Stimulated activated CD8-positive, alpha-beta memory T cell treated with anti-CD3 and anti-CD28 coated beads, Interleukin-7, amount 100 ng/mL, for 1 hour (primary cell): ENCODE measurements at places on chromosomes 3 and 15.

DNA sequence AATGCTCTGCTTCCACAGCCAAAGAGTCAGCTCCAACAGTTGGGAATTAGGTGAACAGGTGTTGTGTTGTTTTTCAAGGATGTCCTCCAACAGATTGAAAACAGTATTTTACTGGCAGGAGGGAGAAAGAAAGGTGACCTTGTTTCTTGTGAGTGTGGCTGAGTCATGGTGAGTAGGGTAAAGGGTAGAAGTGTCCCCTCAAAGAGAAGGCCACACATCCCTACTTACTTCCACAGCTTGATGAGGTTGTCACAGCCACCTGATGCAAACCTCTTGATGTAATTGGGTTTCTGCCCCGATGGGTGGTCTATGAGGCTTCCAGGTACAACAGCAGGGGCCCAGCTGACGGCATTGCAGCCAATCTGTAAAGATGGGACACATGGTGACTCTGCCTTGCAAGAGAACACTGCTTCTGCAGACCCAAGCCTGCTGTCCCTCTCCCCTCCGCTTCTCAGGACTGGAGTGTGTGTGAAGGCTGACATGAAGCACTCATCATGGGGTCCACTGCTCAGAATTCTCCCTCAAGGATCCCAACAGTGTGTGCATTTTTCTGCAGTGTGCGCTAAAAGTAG is 12.7 kb upstream of the GHRL start:
- no peak for DNase-seq

DNA sequence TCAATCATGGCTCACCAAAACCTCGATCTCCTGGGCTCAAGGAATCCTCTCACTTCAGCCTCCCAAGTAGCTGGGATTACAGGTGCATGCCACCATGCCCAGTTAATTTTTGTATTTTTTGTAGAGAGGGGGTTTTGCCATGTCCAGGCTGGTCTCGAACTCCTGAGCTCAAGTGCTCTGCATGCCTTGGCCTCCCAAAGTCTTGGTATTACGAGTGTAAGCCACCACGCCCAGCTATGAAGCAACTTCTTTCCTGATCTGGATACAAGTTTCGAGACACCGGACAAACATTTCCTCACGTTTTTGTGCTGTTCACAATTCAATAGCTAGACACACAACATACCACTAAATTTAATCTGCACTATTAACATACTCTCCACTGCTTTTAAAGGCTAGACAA is 3.4 kb upstream of the SYNM start:
- DNase-seq: no peak

DNA sequence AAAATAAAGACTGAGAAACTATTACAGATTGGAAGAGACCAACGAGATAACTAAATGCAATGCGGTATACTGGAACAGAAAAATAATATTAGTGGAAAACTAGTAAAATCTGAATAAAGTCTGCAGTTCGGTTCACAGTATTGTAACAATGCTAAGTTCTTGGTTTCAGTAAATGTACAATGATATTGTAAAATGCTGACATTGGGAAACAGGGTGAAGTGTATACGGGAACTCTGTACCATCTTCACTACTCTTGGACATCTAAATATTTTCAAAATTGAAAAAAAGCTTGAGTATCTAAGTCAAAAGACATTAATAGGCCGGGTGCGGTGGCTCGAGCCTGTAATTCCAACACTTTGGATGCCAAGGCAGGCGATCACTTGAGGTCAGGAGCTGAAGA is 120.9 kb upstream of the KCNMB2 start:
- DNase-seq: no peak

GRCh38 chr3:141485641-141486495 is 959 bp upstream of the RASA2 start:
- no peak for DNase-seq

- no peak for DNase-seq
Measured at GRCh38 chr15:69976366-69976994, 121.2 kb downstream of the TLE3 start.

DNA sequence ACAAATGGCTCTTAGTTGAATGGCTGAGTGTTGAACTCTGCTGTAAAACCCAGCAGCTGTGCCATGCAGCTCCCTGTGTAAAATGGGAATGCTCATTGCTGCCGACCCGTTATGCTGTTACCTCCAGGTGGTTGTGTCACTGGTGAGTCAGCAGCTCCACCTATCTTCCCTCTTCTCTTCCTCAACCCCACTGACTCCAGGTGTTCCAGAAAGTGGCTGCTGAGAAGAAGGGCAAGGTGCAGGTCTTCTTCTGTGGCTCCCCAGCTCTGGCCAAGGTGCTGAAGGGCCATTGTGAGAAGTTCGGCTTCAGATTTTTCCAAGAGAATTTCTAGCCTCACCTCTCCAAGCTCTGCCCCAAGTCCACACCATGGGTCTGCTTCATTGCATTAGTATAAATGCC is 41.9 kb downstream of the NOX5 start:
- DNase-seq: no peak

DNA sequence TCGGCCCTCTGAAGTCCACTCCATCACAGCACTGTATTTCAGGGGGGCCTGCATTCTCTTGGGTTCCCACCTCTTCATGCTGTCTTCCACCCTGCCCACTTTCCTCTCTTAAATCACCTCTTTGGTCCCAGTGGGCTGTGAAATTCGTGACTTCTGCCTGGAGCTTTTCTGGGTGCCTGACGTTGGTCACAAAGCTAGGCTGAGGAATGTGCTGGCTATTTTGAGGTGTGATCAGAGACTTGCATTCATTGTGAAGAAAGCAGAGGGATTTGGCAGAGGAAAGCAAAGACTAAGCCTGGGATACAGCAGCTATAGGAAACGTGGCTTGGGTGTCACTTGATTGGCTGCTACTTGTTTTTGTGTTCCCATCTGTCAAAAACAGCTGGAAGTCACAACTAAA is 202.5 kb downstream of the SATB1 start:
- DNase-seq: no peak

DNA sequence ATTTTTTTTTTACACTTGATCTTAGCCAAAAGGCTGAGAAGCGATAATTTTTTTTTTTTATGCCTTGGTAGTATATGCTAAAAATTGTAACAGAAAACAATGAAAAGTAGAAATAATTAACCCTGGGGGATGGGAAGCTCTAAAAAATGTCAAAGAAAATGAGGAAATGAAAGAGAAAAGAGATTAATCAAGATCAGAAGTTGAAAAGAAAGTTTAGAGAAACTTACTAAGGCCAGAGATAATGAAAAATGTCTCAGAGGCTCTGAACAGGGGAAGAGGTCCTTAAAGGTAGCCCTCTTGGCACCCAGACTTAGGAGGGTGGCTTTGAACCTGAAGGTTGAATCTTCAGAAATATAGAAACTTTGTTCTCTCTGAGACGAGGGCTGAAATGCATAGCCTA is 58.6 kb upstream of the ZBED2 start:
- DNase-seq: no peak

DNA sequence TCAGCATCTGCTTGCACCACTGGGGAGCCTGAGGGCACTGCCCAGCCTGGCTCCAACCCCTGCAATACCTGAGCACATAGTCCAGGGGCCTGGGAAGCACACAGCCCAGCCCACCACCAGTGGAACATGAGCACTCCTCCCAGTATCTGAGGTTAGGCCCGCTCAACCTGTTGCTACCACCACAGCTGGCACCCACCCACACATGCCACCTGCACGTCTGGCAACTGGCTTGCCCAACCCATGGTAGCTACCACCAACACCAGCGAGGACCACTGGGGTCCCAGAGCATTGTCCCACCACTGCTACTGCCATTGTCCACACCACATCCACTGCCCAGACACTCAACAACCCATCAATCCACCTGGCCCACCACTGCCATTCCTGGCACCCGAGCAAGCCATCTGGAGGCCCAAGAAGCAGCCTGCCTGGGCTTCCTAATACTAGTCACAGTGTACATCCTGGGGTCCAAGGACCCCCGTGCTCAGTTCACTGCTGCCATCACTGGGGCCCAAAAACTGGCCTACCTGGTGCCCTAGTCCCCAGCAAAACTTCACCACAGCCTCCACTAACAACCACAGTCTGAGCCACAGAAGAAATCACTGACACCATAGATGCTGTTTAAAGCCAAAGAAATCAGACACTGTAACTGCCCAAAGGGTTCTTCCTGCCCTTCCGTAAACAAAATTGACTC is 62.1 kb upstream of the TBC1D23 start:
- no peak for DNase-seq

- no peak for DNase-seq
Measured at GRCh38 chr3:98557324-98558010, 25.7 kb downstream of the GPR15 start.

DNA sequence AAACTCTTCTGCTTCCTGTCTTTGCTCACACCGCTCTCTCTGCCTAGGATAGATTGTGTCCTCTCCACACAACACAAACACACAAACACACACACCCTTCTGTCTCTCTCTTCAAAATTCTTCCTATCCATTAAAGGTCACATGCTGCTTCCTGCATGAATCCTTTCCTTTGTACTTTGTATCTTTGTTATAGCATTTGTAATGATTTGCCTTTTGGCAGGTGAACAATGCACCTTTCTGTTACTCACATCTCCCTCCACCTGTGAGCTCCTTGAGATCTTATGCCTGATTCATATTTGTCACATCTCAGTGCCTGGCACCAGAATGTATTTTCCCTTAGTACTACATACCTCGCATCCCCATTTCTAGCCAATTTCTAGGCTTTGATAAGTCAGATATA is 251.4 kb upstream of the UMPS start:
- DNase-seq: no peak

DNA sequence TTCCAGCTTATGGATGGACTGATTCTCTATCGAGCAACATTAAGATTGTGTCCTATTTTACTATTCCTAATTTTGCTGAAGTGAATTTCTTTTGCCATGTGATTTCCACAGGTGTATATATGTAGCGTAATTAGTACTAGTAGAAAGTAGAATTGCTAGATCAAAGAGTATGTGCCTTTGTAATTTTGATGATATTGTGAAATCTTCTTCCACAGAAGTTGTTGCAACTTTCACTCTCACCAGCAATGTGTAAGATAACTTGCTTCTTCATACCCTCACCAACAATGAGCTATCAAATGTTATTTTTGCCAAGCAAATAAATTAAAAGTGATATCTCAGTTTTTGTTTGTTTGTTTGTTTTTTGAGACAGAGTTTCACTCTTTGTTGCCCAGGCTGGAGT is 5.4 kb downstream of the PGBD4 start:
- no peak for DNase-seq

- no peak for DNase-seq
Measured at GRCh38 chr3:16803019-16803418, 81.7 kb upstream of the PLCL2 start.

DNA sequence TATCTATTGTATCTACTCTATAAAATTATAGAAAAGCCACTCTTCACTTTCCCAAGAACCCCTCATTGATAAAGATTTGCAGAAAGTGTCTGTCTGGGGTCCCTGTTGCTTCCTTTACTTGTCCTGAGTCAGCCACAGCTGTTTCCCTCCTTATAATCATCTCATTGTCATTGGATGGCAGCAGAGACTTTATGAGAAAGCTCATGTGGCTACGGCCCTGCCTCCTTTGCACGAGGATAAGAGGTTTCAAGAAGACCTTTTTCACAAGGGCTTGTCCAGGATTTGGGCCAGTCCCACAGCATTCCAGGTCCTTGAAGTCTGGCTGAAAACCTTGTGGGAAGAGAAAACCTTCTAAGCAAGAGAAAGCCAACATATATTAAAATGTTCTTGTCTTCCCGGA is 41.9 kb upstream of the THBS1 start:
- DNase-seq: no peak
